ENCODE measurements at places on chromosomes 16 and 17. TPM values are rescaled to one million over a fixed set of nuclear protein-coding genes. Genes with fewer than 3 reads are reported as not detected.

Gene TMEM92
- total RNA-seq = 28.6 TPM

Gene MED9
- total RNA-seq = 20.2 TPM

Gene NDUFB10
- 244 TPM for total RNA-seq

Gene SEC14L5
- 0.07 TPM for total RNA-seq

Gene SPN
- total RNA-seq = not detected

Gene TMEM235
- not detected for total RNA-seq

Gene LHX1
- total RNA-seq = 2.6 TPM

Gene ABCA6
- total RNA-seq = 0.23 TPM

Data from A549 treated with RU486 at 1 μM for 4 hours (cell line).